Psoas muscle (tissue), 8 donors: ENCODE measurements at places on chromosomes 12 and 14. TPM values are rescaled to one million over a fixed set of nuclear protein-coding genes. Genes with fewer than 3 reads are reported as not detected.

Gene SLC2A14
- not detected for polyA plus RNA-seq

DNA sequence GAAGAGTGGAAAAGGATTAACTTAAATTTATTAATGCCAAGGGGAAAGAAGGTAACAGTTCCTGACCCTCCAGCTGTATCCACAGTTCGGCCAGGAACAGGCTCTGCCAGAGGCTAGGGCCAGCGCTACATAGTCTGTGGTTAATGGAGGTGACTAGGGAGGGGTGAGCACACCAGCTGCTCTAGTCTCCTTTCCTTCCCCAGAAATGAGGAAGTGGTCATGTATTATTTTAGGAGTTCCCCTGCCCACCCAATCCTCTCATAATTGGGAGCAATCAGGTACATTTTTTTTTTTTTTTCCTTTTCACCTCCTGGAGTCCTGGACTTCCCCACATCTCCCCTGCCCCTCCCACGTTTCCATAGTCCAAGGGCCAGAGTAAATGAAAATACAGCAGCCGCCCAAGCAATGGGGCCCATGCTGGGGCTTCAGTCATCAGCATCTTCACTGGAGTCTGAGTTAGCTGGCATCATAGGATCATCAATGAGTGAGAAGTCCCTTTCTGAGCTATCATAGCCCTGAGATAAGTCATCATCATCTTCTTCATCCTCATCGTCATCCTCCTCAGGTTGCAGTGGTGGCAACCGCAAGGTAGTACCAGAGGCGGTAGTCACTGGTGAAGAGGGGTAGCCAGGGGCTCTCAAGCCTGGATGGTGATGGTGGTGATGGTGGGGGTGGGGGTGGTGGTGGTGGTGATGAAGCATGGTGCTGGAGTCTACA lies 1.5 kb upstream of the SUPT16H start:
- DNase-seq, result no peak

- no peak for DNase-seq
Observed at GRCh38 chr14:99268810-99269707, 2.9 kb downstream of the BCL11B start.

DNA sequence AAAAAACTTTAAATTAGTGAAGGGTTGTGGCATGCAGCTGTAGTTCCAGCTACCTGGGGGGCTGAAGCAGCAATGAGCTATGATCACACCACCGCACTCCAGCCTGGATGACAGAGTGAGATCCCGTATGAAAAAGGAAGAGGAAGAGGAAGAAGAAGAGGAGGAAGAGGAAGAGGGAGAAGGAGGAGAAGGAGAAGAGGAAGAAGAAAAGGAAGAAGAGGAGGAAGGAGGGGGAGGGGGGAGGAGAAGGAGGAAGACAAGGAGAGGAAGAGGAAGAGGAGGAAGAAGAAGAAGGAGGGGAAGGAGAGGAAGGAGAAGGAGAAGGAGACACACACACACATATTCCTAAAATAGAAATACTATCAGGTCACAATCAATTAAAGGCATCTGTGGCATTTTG lies 32.0 kb downstream of the RXYLT1 start:
- no peak for DNase-seq

- no peak for DNase-seq
Observed at GRCh38 chr14:37622231-37622923, 26.9 kb downstream of the TTC6 start.

GRCh38 chr12:70698345-70698744 lies 61.1 kb upstream of the PTPRB start:
- DNase-seq, result no peak

DNA sequence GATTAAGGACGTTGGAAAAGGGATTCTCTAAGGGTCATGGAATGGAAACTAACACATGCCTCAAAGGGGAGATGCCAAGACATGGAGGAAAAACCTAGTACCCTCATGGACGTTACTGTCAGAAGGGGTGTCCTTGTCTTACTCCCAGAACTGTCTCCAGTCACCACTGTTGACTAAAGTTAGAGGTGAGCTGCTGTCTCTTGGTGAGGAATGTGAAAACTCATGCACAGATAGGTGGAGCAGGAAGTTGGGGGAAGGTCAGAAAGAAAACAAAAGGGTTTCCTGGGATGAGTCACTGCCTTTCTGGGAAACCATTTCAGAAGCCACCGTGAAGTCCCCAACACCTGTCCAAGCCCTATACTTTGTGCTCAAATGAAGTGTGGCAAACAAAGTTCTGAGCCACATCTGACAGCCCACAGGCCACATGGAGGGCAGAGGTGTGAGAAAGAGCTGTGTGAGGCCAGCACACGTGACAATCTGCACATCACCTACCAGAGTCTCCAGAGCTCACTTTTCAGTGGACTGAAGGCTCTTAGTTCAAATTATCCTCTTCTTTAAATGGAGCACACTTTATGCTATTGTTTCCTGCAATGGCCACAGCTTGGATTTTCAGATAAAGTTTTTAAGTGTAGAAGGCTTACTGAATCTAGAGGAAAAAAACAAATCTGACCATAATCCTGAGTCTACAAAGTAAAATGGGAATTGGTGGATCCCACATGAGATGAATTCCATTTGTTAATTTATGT lies 92.9 kb upstream of the EGLN3 start:
- no peak for DNase-seq

- DNase-seq, result no peak
Observed at GRCh38 chr14:83172363-83172762, 1638.7 kb upstream of the SEL1L start.

DNA sequence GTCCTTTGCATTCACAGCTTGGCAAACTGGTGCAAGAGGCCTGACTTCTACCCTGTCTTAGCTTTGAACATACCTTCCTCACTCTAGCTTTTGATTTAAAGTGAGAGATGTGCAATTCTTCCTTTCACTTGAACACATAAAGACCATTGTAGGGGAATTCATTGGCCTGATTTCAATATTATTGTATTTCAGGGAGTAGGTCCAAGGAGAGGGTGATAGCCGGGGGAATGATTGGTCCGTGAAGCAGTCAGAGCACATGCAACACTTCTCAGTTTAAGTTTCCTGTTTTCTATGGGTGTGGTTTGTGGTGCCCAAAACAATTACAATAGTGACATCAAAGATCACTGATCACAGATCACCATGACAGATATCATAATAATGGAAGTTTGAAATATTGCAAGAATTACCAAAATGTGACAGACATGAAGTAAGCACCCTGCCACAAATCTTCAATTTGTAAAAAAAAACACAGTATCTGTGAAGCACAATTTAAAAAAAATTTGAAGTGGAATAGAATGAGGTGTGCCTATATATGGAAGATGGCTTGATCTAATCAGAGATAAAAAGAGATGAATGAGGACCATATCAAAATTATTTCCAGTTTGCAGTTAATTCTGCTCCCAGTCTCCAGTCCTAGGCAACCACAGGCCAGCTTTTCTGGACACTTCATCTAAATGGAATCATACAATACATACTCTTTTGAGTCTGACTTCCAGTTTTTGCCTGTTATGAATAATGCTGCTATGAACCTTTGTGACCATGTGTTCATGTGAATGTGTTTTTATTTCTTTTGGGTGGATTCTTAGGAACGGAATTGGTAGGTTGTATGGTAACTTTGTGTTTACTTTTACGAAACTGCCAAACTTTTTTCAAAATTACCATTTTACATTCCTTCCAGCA lies 23.2 kb downstream of the BORCS5 start:
- DNase-seq, result no peak

- DNase-seq, result no peak
Observed at GRCh38 chr12:66851134-66851533, 172.3 kb upstream of the GRIP1 start.

DNA sequence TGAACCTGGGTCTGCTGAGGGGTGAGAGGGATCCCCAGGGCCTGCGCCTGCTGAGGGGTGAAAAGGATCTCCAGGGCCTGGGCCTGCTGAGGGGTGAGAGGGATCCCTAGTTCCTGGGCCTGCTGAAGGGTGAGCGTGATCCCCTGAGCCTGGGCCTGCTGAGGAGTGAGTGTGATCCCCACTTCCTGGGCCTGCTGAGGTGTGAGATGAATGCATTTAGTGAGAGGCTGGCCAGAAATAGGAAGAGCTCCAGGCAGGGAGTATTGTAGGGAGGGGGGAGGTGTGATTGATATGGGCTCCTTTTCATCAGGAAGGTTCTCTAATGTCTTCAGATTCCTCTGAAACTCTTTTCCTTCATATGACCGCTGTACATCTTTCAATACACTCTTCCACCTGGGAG lies 43.0 kb downstream of the FAM186A start:
- no peak for DNase-seq

Gene NRXN3
- 0.10 TPM for polyA plus RNA-seq

GRCh38 chr12:130835011-130835410 lies 4.0 kb downstream of the STX2 start:
- DNase-seq, result no peak

Gene ZNF84
- 4.7 TPM for polyA plus RNA-seq

Gene SLC7A8
- 10.4 TPM for polyA plus RNA-seq

- no peak for DNase-seq
Observed at GRCh38 chr12:91663310-91663709, 480.7 kb upstream of the DCN start.

Gene RERG
- 2.0 TPM for polyA plus RNA-seq

- DNase-seq, result no peak
Observed at GRCh38 chr14:23570806-23571483, 3.4 kb upstream of the AP1G2 start.

GRCh38 chr12:115222220-115222619 lies 538.2 kb upstream of the TBX3 start:
- no peak for DNase-seq

DNA sequence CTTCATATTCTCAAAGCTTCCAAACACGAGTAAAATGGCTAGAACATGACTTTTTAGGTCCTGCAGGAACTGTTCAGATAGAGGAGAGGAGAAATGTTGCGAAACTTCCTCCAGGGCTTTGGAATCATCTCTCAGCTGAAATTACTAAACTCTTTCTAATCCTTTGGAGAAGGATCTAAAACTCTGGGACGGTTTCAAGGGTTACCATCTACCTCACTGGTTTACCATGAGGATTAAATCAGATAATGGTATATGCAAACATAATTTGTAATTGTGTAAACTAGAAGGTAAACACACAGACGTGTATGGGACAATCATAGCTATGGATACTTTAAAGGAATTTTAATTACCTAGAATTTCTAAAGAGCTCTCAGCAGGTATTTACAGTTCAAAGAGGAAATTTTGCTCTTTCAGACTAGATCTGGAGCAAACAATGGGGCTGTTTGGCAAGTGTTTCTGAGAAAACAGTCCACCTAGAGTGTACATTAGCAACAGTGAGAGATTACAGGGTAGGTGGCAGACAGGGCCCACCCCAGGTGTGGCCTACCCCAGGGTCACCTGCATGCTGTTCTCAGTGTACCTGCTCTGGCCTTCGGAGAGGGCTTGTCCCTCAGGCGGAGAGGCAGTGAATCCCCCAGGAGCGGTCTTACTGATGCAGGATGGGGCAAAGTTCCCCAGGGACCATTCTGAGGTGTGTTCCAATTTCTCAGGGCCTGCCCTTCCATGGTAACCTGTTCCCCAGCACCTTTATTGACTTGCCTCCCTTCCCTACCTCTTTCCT lies 124.7 kb upstream of the MAX start:
- DNase-seq, result no peak

DNA sequence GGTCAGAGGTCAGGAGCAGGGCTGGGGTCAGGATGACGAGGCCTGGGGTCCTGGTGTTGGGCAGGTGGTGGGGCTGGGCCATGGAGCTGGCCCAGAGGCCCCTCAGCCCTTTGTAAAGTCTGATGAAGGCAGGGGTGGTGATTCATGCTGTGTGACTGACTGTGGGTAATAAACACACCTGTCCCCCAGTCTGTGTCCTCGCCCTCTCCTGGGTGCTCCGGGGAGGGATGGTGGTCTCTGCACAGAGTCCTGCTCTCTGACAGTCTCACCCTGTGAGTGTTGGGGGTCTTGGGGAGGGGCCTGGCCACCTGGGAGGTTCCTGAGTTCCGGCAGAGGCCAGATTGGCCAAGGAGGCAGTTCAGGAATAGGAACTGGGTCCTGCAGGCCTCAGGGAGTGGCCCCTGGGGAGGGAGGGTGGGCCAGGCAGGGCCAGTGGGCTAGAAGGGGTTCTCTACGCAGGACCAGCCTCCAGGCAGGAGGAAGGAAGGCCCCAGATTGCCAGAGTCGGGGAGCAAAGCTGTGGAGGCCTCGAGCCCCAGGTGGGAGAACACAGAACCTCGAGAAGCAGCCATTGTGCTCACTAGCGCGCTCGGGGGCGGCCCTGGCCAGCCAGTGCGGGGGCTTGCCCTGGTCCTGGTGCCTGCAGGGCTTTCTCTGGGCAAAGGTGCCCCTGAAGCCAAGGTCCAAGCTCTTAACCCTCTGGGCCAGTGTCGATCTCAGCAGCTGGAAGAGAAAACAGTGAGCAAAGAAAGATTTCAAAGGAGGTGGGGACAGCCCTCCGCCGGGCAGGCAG lies 14.4 kb downstream of the ACADS start:
- DNase-seq, result no peak

Gene SMCO3
- 0.04 TPM for polyA plus RNA-seq

- DNase-seq, result no peak
Observed at GRCh38 chr12:105970885-105971284, 167.9 kb downstream of the NUAK1 start.

DNA sequence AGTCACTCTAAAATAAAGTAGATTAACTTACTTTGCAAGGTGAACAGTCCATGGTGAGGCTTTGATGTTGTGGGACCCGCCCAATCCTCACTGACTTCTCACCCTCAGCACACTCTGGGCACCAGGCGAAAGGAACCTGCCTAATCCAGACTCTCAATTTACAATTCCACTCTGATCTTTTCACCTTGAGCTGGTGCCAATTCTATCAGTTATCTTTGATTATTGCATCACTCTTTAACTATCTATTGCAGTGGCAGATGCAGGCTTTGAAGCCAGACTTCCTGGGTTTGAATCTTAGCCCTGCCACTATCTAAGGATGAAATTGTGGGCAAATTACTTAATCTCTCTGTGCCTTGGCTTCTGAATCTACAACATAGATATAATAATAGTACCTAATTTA lies 18.9 kb upstream of the RASSF8 start:
- no peak for DNase-seq

DNA sequence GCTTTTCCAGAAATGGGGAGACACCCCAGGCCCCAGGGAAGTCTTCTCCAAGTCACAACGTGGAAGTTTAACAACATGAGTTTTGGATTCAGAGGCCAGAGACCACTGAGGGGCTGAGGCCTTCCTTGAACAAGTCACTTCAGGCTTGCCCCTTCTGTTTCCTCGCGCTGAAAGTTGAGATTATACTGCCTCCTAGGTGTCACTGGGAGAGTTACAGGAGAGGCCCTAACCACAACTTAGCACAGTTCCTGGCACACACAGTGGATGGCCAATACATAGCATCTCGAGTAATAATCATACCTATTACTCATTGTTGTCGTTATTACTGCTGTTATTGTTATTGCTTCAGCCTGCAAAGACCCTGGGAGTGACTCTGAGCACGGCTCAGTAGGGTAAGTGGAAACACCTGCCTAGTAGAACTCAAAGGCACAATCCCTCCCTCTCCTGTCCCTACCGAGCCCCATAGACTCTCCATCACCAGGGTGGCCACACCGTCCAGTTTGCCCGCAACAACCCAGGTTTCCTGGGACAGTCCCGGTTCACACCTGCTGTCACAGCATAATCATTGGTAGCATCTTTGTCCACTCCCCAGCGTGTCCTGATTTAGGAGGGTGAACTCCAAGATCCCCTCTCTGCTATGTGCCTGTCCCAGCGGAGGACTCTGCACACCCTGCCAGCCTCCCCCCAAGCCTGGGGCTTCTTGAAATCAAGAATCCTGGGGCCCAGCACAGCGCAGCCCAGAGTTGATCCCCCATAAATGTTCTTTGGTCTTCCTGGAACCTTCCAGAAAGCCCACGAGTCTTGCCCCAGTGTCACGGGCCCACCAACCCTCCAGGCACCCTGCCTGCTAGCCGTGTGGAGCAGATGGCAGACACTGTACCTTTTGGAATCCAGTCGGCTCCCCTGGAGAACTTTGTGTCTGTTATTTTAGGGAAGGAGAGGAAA lies 85.0 kb downstream of the SYNE3 start:
- no peak for DNase-seq

- no peak for DNase-seq
Observed at GRCh38 chr12:68878846-68879245, 54.1 kb downstream of the CPM start.
